Activated T-cell treated with anti-CD3 and anti-CD28 coated beads, Interleukin-2, amount 50 U/mL, for 72 hours (primary cell): ENCODE measurements at places on chromosomes 12 and 14. TPM values are rescaled to one million over a fixed set of nuclear protein-coding genes. Genes with fewer than 3 reads are reported as not detected.

- DNase-seq, result no peak
Observed at GRCh38 chr14:100967930-100968329, 64.4 kb upstream of the RTL1 start.

Gene ADAMTS20
- not detected for total RNA-seq

DNA sequence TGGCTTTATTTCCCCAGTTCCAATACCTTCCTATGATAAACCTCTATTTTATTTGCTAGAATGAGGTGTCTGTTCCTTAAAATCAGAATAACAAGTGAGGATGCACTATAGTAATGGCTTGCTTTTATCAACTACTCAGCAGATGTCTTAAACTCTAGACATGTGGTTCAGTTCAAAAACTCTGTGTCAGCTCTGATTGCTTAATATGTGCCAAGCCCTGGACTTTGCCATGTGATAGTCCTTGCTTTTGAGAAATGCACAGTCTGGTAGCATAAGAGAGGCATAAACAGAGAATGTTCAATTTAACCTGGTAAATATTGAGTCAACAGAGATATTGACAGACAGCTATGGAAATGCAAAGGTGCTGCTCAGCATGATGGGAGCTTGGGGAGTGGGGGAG is 254.8 kb downstream of the PDZRN4 start:
- no peak for DNase-seq

- no peak for DNase-seq
Observed at GRCh38 chr14:56026506-56026905, 91.7 kb upstream of the PELI2 start.

DNA sequence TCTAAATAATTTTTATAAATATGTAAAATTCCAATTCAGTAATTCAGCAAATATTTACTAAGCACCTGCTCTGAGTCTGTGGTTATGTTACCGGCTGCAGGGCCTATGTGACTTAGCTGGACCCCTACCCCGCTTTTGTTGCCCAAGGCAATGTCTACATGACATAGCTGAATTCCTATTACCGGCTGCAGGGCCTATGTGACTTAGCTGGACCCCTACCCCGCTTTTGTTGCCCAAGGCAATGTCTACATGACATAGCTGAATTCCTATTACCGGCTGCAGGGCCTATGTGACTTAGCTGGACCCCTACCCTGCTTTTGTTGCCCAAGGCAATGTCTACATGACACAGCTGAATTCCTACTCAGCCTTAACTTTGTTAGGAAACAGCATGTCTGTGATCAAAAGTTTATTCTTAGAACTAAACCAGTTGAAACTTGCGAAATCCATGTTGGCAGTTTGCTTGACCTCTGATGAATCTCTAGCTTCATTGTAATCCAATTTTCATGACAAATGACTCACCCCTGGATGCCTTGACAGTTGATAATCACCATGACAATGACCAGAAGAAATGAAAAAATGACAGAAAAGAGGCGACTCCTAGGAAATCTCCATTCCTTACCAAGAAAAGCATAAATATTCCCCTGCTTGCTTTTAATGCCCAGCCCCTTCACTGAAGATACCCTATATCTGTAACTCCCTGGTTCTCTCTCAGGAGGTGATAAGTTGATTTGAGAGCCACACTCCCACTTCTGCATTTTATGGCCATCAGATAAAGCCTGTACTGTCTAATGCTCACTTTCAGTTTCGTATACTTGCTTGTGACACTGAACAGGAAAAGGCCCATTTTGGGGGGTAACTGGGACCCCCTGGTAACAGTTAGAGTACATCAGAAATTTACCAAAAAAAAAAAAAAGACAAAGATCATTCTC is 148.4 kb upstream of the SYT10 start:
- no peak for DNase-seq

GRCh38 chr14:101774006-101774795 is 12.7 kb downstream of the PPP2R5C start:
- no peak for DNase-seq

DNA sequence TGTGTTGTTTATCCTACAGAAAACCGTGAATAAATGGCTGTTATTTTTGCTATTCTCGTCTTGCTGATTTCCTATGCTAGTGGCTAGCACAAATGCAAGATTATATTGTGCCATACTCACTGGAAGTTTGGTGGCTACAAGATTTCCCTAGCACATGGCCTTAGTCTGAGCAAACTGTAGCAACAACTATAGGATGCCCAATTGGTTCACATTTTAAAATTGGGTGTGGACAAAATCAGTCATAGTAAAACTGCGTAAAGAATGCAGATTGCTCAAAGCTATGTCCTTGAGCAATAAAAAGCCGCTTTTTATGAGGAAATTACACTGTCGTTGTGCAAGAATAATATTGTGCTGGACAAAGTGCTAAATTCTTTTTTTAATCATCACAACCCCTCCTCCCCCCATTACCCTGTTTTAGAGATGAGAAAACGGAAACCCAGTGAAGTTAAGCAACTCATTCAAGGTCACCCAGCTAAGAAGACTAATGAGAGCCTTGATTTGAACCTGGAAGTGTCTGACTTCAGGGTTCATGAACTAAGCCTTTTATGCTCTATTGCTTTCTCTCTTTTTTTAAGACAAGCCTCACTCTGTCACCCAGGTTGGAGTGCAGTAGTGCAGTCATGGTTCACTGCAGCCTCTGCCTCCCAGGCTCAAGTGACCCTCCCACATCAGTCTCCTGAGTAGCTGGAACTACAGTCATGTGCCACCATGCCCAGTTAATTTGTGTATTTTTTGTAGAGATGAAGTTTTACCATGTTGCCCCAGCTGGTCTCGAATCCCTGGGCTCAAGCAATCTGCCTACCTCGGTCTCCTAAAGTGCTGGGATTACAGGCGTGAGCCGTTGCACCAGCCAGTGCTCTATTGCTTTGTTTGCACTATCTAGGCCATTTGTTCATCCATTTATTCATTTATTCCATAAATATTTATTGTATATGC is 73.6 kb downstream of the SRGAP1 start:
- DNase-seq, result no peak

Gene CHMP4A
- 105 TPM for total RNA-seq
